Kidney (tissue), 22 donors: ENCODE measurements at places on chromosomes 2 and 18.

- DNase-seq = no peak
These were observed 126.8 kb downstream of the CDC42EP3 start for GRCh38 chr2:37544591-37545031.

DNA sequence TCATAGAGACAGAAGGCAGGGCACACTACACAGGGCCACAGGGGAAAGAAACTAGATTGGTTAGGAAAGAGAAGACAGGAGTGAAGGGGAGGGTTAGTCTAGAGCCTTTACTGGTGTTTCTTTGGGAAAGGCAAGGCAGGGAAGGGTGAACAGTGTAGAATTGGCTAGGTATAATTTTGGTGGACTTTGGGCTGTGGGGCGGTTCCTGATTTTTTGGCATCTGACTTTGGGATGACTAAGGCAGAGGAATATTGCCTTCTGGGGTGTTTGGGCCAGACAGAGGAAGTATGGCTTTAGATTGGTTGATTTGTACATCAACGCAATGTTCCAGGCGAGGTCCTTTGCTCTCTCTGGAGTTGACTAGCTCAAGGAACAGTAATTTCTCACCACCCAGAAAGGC is 534.8 kb downstream of the DCC start:
- no peak for DNase-seq

GRCh38 chr2:98569197-98569793 is 39.0 kb downstream of the COA5 start:
- no peak for DNase-seq

DNA sequence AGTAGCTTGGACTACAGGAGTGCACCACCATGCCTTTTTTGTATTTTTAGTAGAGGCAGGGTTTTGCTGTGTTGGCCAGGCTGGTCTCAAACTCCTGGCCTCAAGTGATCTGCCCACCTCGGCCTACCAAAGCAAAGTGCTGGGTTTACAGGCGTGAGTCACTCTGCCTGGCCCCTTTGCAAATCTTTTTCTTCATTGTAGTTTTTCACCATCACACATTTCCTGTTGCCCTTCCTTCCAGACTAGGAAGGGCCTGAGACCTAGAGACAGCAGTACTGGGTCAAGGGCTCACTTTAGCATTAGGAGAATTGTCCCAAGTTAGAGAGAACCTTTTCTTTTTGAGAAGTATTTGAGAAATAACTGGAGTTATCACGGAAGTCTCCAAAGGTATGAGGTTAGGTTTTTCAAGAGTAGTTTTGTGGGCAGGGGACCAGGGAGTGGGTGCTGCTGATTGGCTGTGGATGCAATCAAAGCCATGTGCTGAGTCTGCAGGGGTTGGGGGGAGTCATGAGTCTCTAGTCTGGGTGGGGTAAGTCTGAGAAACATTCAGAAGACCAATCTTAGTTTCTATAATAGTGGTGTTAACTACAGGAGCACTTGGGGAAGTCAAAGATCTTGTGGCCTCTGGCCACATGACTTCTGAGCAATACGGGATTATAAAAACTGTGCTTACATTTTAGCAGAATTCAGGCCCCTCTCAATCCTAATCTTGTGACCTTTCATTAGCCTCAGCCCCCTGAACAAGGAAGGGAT is 23.7 kb downstream of the B3GNT2 start:
- no peak for DNase-seq

DNA sequence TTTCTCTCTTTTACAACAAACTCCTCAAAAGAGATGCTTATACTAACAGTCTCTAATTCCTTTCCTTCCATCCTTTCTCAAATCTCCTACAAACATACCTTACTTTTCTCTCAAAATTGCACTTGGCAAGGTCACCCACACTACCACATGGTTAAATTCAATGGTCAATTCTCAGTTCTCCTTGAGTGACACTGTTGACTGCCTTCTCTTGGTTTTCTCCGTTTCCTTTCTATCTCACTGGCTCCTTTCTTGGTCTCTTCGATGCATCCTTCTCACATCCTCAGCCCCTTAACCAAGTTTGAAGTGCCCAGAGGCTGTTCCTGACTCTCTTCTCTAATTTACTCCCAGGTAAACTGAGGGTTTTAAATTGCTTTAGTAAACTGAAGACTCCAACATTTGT is 12.5 kb downstream of the C1D start:
- no peak for DNase-seq

- peak; percentile 84 for DNase-seq
These were observed 65.6 kb downstream of the ODC1 start for GRCh38 chr2:10382354-10383061.

DNA sequence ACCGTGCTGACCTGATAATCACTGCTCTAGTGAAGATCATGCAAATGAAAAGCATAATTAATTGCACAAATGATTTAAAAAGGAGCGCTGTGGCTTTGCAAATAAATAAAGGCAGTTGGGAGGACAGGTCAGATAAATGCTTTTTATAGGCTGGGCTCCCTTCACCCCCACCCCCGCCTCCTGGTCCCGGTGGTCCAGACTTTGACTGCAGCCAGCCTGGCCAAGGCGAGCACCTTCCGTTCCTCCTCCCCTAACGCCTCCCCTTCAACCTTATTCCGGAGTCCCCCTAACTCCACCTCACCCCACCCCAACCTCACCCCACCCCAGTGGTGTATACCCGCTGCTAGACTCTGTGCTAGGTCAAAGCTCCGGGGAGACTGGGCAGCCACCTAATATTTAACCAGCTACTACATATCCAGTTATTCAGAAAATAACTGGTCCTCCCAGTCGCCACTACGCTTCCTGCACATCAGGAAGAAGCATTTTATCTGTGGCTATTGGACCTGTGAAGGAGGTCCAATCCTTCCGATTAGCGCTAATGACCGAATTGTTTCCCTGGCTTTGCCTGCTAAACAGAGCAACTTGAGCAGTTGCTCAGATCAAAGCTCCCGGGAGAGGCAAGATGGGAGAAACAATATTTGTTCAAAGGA is 3.7 kb upstream of the SP9 start:
- no peak for DNase-seq

DNA sequence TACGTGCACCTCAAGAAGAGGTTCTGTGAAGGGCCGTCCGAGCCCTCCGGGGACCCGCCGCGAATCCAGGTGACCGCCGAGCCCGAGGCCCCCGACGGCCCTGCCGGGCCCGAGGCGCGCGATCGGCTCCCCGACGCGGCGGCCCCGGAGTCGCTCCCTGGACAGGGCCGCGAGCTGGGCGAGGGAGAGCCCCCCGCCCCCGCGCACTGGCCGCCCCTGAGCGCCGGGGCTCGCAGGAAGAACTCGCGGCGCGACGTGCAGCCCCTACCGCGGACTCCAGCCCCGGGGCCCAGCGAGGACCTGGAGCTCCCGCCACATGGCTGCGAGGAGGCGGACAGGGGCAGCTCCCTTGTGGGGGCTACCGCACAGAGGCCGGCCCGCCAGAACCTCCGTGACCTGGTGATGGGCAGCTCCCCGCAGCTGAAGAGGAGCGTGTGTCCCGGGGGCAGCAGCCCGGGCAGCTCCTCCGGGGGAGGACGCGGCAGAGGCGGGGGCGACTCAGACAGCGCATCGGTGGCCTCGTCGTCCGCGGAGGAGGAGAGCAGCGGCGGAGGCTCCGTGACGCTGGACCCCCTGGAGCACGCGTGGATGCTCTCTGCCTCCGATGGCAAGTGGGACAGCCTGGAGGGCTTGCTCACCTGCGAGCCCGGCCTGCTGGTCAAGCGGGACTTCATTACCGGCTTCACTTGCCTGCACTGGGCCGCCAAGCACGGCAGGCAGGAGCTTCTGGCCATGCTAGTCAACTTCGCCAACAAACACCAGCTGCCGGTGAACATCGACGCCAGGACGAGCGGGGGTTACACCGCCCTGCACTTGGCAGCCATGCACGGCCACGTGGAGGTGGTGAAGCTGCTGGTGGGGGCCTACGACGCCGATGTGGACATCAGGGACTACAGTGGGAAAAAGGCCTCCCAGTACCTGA is 812 bp downstream of the SOWAHC start:
- DNase-seq = peak; percentile 82

- DNase-seq = no peak
These were observed 202.8 kb upstream of the COPS8 start for GRCh38 chr2:236882930-236883329.
